AG09319 (cell line): ENCODE measurements at places on chromosomes 12 and 14.

DNA sequence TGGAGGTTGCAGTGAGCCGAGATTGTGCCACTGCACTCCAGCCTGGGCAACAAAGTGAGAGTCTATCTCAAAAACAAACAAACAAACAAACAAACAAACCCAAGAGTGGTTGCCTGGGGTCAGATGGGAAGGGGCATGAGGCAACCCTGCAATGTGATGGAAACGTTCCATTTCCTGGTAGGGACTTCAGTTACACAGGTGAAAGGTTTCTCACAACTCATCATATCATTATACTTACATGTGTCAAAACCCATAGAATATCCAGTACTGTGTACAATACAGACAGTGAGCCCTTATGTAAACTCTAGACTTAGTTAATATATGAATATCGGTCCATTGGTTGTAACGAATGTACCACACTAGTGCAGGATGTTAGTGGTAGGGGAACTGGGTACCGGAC, 7.2 kb upstream of the KLC1 start:
- no peak for DNase-seq

- no peak for DNase-seq
These were observed 377.1 kb upstream of the FAR2 start for GRCh38 chr12:28771968-28772367.

DNA sequence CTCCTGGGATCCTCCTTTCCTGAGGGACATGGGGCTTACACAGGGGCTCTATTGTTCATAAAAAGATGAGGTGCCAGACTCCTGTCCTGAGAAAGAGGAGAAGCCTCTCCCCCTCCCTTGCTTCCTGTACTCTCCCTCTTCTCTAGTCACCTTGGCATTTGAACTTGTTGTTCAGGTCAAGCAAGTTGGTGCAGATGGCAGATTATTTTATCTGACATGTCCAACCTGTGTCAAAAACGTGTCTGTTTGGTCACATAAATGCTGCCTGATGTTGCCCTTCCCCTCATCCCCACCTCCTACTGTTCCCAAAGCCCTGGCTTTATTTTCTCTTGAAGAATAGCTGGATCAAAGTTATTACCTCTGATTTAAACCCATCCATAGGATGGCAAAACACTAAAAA, 154.8 kb downstream of the TMX1 start:
- no peak for DNase-seq

- peak; percentile 97 for DNase-seq
These were observed at the start of gene FKBP3 for GRCh38 chr14:45134051-45134958. FKBP3 (minus strand) TSS chr14:45134481; CDS start chr14:45134456, 25 bp downstream.

- no peak for DNase-seq
These were observed 25.6 kb upstream of the DBX2 start for GRCh38 chr12:45076417-45077026.

DNA sequence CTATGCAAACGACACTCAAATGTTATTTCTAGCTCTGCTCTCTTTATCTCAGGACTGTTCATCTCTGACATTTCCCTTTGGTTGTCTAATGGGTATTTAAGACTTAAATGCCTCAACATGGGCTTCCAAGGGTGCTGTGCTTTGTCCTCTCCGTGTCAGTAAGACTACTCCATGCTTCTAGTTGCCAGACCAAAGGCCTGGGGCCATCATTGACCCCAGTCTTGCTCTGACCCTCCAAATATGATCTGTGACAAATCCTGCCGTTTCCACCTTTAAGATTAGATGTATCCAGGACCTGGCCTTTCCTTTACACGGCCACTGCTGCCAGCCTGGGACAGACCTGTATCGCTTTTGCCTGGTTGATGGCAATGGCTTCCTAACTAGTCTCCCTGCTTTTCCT, 126.3 kb upstream of the DYRK2 start:
- no peak for DNase-seq

DNA sequence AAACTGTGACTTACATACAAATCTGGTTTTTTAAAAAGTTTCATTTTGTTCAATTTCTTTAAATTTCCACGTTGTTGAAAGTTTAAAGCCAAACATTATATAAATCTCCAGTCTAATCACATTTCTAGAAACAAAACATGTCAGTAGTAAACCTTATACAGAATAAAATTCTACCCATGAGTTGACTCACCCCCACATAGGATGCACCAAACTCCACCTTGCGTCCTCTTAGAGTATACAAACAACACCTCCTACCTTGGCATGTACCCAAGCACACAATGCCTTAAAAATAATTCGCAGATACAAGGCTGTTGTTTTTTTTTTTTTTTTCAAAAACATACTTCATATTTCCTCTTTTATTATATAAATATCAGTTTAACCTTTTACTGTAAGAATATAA, 3.3 kb downstream of the FBXL14 start:
- no peak for DNase-seq

GRCh38 chr12:8648576-8649205, 13.9 kb downstream of the MFAP5 start:
- DNase-seq: no peak

DNA sequence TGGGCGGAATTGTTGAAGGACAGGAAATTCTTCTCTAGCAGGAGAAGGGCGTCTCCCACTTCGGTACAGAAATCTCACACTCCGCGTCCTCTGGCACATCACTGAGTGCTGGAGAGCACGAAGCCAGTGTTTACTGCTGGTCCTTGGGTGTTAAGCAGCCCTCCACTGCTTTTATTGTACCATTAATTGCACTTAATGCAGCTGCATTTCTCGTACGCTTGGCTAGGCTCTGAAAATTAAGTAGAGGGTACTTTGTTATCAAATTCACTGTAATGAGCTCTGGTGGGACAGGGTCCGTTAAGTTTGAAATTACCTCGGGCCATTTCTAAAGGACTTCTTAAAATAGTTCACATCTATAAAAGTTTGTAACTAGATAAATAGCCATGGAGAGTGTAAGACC, 411.2 kb downstream of the NPAS3 start:
- DNase-seq: no peak

DNA sequence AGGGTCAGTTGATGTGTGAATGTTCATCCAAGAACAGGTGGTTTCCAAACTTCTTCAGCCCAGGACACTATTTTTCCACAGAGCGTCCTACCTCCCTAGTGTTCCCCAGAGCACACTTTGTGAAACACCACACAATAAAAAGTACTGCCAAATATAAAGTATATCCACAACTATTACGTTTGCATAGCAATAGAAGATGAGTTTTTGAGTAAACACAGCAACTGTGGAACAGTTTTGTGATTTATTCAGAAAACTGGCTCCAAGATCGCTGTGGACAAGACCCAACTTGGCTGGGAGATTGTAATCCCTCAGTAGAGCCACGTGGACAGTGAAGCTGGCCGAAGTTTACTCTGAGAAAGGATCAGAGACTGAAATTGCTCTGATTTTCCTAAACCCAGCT, 14.5 kb upstream of the MAP1LC3B2 start:
- DNase-seq: no peak

DNA sequence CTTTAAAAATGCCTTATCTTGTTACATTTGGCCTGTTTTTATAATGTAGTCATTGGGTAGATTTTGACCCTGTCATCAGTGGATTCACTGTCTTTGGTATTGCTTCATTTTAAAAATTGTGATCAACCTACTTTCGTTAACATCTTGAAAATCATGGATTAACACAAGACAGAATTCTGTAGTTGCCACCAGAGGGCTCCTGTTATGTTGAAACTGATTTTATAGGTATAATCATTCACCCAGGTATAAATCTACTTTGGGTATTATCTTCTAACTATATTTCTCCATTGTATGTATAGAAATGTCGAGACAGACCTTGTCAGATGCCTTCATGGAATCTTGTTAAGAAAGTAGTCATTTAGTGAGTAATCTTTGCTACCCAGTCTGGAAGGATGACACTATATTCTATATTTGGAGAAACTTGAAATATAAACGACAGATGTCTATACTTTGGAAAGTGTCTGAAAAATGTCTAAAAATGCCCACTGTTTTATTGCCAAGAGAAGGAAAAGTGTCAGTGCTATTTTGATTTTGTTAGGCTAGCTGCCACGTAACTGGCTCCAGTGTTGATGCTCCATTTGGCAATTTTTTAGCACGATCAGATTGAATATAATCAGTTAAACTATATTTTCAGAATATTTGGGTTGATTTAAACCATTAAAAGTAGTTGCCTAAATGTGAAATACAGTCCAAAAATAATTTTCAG, 129.4 kb downstream of the PELI2 start:
- DNase-seq: no peak

GRCh38 chr12:106918746-106919145, 37.0 kb upstream of the TMEM263 start:
- no peak for DNase-seq

GRCh38 chr14:34078117-34078743, 127.4 kb upstream of the EGLN3 start:
- DNase-seq: no peak

- DNase-seq: no peak
These were observed 24.1 kb downstream of the CEP83 start for GRCh38 chr12:94435511-94435927.

- no peak for DNase-seq
These were observed 325.1 kb downstream of the AEBP2 start for GRCh38 chr12:19764408-19764807.

- DNase-seq: no peak
These were observed 228.0 kb upstream of the RGS6 start for GRCh38 chr14:71704210-71704609.

DNA sequence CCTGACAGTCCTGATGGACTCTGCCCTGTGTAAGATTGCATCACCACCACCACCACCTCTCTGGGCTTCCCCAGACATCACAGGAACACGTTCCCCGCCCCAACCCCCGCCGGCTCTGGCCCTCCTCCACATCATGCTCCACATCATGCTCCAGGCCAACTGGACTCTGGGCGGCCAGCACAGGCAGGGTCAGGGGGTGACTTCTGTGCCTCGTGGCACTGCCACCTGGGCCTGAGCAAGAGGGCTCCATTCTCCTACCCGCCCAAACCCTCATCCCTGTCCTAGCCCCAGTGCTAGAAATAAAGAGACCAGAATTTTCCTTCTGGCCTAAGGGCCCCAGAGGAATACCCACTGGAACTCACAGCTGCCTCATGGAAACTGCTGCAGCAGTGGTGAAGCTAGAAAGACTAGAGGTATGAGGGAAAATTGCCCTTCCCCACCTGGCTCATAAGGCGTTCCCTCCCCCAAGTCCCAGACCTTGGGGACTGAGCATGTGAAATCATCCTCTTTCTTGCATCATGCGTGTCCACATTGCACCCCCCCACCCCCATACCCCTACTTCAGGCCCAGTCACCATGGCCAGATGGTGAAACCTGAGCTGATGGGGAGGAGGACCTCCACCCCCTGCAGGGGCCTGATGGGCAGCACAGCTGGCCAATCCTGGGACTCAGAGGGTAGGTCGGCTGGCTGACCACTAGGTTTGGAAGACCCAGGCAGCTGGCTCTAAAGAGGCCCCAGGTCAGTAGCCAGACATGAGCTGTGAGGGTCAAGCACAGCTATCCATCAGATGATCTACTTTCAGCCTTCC, at the start of gene INHBE:
Gene INHBE (plus strand): TSS at position 742 of the 808 bp plus-strand sequence. CDS start 230 bp downstream, outside the sequence.
- DNase-seq: peak; percentile 89

- DNase-seq: no peak
These were observed 538.7 kb upstream of the TMEM132C start for GRCh38 chr12:127728285-127728684.

GRCh38 chr12:53051058-53051880, 1.4 kb downstream of the TNS2 start:
- DNase-seq: no peak

- no peak for DNase-seq
These were observed 9.9 kb upstream of the SLC38A2 start for GRCh38 chr12:46382408-46382963.

DNA sequence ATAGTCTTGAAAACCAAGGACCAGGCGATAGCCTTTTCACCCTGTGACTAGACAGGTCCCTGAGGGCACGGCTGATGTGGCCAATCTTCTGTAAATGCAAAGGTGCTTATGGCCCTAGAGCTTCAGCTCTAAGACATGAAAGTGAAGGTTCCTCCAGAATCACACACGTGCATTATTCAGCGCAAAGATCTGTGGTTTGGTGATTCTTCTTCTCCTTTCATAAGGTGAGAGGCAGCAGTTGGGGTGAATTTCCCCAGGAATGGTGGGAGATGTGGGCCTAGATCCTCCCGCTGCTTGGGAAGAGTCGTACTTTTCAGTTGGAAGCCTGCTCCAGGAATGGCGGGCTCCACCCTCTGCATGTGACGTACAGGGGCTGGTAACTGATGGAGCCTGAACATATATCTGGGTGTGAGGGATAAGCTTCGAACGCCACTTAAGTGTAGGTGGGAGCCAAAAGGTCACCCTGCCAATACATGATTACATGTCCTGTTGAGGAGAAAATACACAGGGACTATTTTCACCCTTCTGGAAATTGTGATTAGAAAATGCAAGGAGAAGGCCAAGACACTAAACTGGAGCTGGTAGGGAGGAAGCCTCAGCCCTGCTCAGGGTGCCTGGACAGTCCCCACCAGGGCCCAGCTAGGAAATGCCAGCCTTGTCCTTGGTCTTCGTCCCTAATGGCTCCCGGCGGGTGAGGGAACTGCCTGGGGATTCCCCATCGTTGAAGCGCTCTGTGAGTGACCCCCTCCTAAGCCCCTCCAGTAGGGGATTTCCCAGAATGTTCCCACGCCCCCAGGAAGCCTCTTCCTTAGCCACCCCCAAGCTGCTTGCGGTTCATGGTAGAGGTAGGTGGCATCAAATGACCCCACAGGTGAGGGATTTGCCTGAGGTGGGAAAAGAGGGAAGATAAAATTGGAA, 17.6 kb downstream of the BATF start:
- DNase-seq: no peak

DNA sequence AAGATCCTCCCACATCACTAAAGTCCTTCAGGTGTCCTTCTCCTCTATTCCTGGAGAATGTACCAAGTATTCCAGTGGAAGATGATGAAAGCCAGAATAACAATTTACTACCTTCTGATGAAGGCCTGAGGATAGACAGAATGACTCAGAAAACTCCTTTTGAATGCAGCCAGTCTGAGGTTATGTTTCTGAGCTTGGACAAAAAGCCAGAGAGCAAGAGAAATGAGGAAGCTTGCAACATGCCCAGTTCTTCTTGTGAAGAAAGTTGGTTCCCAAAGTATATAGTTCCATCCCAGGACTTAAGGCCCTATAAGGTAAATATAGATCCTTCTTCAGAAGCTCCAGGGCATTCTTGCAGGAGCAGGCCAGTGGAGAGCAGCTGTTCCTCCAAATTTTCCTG, 54.6 kb upstream of the HELB start:
- DNase-seq: no peak

DNA sequence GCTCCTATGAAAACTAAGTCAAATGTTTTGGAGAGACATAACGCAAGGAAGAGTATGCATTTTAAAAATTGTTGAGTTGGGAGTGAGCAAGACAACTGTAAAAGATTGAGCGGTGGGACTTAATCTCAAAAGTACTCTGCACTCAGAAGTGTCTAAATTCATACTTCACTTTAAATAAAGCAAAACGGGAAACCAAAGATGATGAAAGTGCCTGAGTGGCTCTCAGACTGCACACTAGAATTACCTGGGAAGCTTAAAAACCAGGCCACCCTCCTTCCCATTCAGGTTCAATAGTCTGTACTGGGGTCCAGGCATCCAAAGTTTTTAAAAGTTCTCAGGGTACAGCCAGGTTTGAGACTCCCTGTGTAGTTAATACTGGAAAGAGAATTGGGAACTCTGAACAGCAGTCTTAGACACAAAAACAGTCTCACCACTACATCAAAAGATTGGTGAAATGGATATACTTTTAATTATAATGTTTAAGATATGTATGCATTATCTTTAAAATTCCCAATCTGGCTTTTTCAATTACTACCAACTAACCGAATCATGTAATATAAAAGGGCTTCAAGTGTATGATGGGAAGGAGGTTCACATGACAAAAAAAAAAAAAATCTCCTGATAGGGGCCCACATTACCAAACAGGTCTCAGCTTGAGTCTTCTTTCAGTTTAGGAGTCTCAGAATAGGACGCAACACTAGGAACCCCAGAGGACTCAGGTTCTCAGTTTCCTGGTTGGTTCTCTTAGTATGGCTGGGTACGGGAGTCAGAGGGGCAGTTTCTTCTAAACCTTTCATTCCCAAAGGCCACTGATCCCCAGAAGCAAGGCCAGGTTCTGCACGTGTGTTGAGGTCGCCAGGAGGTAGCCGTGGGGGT, 1.0 kb downstream of the HOMEZ start:
- no peak for DNase-seq
